ENCODE measurements at places on chromosomes 12 and 14.
A peak's percentile ranks its signal among the peaks of the same experiment; 100 is the strongest.

GRCh38 chr14:73728717-73729330 is 14.6 kb upstream of the PNMA1 start:
- DNase-seq: peak; percentile 87

GRCh38 chr14:99747582-99748330 is 45.5 kb upstream of the EML1 start:
- no peak for DNase-seq

- DNase-seq: no peak
Measured at GRCh38 chr14:33959692-33960151, 8.8 kb upstream of the EGLN3 start.

DNA sequence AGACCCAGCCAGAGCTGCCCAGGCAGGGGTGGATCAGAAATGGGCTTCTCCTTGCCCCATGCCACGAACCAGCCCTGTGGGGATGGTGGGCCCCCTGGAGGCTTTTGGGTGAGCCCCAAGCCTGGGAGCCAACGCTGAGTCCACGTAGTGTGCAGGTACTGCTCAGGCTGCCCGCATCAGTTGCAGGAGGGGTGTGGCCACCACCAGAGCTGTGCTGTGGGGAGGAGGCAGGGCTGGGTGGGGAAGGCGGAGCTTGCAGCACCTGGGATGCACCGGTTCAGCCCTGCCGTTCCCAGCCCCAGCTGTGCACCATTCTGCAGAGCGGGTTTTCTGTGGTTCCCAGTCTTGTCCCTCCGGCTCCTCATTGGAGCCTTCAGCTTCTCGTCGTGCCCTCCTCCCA is 36.3 kb downstream of the IL31 start:
- DNase-seq: no peak

- peak; percentile 49 for DNase-seq
Measured at GRCh38 chr12:44154128-44154527, 318.2 kb downstream of the TMEM117 start.

GRCh38 chr12:128510511-128510910 is 243.5 kb downstream of the TMEM132C start:
- no peak for DNase-seq

DNA sequence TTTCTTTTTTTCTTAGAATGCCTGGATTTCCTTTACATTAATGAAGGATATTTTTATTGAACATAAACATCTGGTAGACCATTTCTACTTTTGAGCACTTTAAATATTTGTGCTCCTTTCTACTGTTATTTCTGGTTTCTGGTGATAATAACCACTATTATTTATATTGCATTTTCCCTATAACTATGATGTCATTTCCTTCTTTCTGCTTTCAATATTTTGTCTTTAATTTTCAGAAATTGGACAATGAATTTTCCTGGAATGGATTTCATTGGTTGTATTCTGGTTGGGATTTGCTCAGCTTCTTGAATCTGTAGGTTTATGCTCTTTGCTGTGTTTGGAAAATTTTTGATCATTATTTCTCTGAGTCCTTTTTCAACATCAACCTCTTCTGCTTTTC is 5.2 kb upstream of the PRH1 start:
- DNase-seq: no peak

- no peak for DNase-seq
Measured at GRCh38 chr14:97618917-97619690, 821.9 kb downstream of the VRK1 start.

- DNase-seq: no peak
Measured at GRCh38 chr12:52308806-52309425, 12.3 kb downstream of the KRT83 start.

DNA sequence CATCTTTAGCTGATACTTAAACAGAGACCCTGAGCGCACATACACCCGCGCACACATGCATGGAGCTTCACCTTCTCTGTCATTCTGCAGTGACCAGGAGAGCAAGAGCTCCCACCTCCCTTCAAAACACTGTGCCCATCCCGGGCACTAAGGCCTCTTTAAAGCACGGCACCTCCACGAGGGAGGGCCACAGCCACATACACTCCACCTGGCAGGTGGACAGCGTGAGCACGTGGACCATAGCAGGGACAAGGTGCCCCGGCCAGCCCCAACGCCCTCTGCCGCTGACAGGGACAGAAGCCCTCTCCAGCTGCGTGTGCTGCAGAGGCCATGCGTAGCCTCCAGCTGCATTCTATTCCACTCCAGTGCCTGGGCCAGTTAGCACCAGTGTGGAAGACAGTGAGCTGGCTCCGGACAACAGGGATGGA is 5.4 kb downstream of the GAPDH start:
- DNase-seq: no peak

DNA sequence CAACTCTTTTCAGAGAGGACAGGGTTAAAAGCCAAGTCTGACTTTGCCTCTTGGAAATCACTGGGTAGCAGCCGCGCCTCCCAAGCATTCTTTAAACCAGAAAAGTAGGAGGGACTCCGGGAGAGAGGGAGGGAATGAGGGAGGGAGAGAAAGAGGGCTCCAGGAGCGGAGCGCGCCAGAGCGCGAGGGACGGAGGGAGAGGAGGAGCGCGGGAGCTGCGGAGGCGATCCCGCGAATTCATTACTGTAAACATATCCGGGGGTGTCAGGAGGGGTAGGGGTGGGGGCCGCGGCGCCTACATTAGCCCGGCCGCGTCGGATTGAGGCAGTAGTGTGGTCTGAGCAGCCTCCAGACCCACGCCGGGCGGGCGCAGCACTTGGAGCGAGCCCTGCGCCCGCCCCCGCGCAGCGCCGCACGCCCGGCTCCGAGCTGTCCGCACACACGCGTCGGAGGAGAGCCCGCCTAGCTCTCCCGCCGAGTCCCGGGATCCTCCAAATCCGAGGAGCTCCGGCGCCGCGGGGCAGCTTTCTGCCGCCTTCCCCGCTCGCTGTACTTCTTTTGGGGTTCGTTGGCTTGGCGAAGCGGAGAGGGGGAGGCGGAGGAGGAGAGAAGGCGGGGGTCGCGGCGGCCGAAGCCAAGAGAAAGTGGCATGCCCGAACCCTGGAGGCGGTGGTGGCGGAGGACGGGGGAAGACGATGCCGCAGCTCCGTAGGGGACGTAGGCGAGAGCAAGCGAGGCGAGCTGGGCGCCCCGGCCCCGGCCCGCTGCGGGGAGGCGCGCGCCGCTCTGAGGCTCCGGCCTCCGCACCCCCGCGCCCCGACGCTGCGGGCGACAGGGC is 3.3 kb downstream of the FLRT2 start:
- peak; percentile 89 for DNase-seq

DNA sequence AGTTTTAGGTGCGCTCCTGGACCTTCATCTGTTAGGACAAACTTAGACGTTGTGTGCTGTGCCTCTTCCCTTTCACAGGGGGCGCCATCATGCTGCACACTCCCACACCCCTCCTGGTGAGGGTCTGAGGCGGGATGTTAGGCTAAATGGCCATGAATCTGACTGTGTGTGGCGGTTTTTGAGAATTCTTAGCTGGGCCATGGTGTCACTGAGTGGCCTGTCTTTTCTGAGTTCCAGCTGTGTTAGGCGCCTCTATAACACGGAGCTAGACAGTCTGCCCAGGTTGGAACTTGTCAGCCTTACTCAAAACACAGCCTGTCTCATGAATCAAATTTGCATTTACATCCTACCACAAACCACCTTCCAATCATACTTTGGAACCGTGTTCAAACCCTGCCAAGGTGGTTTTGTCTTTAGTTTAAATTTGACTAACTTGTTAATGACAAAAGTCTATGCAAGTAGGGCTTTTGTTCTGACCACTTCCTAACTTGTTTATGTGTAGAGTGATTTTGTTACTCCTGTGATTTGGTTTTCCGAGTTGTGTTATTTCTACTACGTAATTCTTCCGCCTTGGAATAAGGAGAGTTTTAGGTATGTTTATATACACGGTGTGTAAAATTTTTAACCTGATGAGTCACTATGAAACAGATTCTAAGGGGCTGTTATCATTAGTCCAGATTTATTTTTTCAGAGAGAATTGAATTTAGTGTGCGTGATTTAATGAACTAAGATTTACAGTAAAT is 19.6 kb downstream of the ACVR1B start:
- DNase-seq: peak; percentile 68

DNA sequence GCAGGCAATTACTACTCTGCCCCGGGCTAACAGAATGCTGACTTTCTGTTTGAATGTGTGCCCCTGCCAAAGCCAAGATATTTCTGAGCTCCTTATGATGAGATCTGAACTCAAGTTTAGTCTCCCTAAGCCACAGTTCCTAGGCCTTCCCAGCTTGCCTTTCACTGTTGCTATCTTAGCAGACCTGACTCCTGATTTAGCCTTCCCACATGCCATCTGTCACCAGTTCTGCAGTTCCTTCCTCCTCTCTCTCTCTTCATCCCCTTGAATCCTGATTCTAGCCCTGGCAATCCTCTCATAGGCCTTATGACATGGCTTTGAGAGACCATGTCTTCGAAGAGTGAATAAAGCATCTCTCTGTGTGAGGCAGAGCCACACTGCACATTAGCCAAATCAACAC is 12.5 kb upstream of the SAMD4A start:
- DNase-seq: no peak

- DNase-seq: no peak
Measured at GRCh38 chr12:102390068-102390467, 90.3 kb downstream of the IGF1 start.

All from cardiac fibroblast (primary cell).